ENCODE measurements at places on chromosomes 3 and 15. TPM values are rescaled to one million over a fixed set of nuclear protein-coding genes. Genes with fewer than 3 reads are reported as not detected.

AGTR1 gene
- not detected for total RNA-seq

SCAANT1 gene
- not detected for total RNA-seq

CHRNB4 gene
- not detected for total RNA-seq

ITIH3 gene
- total RNA-seq, result not detected

ADAMTS9 gene
- not detected for total RNA-seq

NAALADL2 gene
- not detected for total RNA-seq

RYR3 gene
- 0.05 TPM for total RNA-seq

DNA sequence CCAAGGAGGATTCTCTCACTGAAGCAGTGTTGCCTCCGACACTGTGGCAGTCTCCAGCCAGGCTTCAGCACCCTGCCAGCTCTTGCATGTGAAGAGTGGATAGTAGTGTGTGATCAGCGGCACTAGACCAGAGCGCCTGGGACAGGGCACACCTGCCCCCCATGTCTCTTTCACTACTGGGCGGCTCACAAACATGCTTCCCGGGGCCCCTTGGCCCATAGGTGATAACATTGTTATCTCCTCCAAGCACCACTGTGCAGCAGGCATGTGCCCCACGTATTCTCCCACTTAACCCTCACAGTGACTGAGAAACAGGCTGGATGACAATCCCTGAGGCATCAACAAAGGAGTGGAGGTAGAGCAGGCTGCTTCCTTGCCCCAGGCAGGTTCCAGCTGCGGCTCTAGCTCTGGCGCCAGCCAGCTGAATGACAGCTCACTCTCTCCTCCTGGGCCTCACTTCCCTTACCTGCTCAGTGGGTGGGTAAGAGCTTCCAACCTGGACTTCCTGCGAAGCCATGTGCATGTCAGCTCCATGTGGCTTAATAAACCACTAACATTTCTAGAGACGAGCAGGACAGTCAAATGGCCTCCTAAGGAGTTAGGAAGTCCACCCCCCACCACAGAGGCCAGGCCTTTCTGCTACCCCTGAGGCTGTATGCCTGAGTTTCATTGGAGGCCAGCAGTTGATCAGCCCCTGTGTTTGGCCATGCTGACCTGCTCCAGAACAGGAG is 37.8 kb downstream of the KLF13 start:
- H3K36me3 ChIP-seq, result peaks cover 29% of the 10 kb centered on the region
- peak overlapping the region; percentile 100 for H3K27ac ChIP-seq
- peaks cover 91% of the 10 kb centered on the region for H3K4me1 ChIP-seq
- H3K4me3 ChIP-seq, result peak overlapping the region; percentile 63

DNA sequence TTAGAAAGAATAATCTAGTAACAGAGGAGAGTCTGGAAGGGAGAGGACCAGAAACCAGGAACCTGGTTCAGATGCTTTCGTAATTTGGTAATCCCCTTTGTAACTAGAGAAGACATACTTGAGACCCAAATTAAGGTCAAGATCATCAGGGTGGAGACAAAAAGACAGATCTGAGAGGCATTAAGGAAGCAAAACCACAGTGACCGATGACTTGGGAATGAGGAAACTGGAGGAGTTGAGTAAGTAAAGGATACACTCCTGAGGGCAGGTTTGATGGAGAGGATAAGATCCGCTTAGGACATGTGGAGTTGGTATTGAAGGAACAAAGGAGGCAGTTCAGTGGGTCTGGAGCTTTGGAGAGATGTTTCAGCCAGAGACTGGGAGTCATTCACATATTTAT is 23.6 kb upstream of the BCL2A1 start:
- no peak overlapping the region for H3K27ac ChIP-seq
- peaks cover 5% of the 10 kb centered on the region for H3K4me1 ChIP-seq
- H3K4me3 ChIP-seq, result no peak overlapping the region
- no peaks in the 10 kb centered on the region for H3K36me3 ChIP-seq
- peaks cover 4% of the 10 kb centered on the region for H3K27me3 ChIP-seq

DNA sequence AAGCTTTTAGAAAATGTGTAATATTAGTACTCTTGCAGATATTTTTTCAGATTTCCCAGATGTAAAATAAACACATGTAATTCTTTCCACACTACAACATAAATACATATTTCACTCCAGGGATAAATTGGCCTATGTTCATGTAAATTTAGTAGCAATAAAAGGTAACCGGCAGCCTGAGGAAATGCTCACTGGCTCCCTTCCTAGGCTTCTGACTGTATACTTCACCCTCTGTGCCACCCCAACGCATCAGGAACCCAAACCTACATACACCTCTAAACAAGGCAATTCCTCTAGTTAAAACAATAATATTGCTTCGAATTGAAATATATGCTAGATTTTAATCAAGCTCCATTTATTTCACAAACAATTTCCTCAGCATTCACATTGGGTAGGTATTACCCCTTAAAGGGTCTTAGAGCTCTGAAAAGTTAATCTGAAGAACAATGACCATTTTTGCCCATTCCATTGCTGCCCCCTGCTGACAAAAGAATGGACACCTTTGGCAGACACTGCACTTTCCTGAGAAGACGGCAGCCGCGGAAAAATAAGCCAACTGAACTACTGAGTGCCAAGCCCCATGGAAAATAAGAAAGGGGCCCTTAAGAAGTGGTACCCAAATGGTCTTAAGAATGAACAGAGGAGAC is 212.5 kb downstream of the OSBPL10 start:
- DNase-seq, result peak; percentile 36
- H3K36me3 ChIP-seq, result no peaks in the 10 kb centered on the region
- H3K4me3 ChIP-seq, result no peak overlapping the region
- H3K27me3 ChIP-seq, result no peaks in the 10 kb centered on the region
- peak overlapping the region; percentile 33 for H3K27ac ChIP-seq

GRCh38 chr3:46414739-46415138 is 7.7 kb downstream of the CCRL2 start:
- no peak overlapping the region for H3K4me3 ChIP-seq
- no peak overlapping the region for H3K27ac ChIP-seq
- DNase-seq, result no peak
- no peaks in the 10 kb centered on the region for H3K36me3 ChIP-seq
- H3K27me3 ChIP-seq, result peaks cover 18% of the 10 kb centered on the region

DNA sequence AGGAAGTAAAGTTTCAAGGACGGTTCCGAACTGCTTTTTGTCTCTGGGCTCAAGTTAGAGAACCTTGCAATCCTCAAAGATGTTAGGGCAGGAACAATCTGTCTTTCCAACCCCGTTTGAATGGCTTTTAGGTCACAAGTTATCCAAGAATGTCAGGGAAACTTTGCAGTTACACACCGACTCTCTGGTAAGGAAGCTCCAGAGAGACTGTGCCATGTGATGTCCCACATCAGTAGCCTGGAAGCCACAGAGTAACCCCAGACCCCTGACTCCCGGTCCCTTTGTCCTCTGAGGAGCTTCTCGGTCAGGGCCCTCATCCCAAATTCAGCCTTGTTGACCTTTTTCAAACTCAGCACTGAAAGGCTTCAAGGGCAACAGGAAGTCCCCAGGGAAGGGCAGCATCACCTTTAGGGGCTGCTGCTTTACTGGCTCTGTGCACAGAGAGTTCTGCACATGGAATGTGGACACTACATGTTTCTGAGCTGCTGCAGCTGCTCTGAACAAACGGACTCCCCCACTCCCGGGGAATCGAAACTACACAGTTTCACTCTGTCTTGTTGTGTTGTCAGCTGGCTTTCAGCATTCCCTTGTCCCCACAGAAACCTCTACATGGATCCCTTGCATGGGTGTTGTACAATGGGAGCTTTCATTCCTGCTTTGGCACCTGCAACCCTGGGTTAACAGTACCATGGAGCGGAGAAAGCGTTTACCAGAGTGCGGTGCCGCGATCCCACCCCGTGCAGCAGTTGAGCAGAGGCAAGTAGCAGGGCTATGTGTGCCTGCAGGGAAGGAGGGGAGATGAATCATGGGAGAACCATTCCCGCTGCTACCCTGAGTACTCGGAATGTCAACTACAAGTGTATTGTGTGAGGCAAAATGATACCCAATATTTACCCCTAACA is 408.2 kb upstream of the THBS1 start:
- H3K27ac ChIP-seq, result no peak overlapping the region
- H3K4me1 ChIP-seq, result peaks cover 4% of the 10 kb centered on the region
- no peaks in the 10 kb centered on the region for H3K36me3 ChIP-seq
- H3K27me3 ChIP-seq, result peaks cover 23% of the 10 kb centered on the region
- DNase-seq, result no peak

DNA sequence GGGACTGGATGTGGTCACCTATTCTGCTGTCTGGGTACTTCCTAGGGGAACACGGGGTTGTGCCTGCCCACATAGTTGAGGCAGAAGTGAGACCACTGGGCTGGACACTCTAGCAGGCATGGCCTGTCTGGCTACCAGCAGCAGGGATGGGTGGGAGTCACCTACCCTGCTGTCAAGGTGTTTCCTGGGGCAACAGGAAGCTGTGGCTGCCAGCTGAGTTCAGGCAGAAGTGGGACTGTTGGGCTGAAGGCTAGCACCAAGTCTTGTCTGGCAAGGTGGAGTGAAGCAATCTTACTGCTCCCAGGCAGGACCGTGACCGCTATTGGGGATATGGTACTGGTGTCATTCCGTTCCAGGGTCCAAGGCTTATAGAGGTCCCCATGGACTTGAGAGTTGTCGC is 20.3 kb upstream of the ZDHHC23 start:
- DNase-seq, result no peak
- peaks cover 4% of the 10 kb centered on the region for H3K27me3 ChIP-seq
- H3K4me3 ChIP-seq, result no peak overlapping the region
- H3K36me3 ChIP-seq, result no peaks in the 10 kb centered on the region

Data from activated T-helper 2 cell treated with anti-CD3 and anti-CD28 coated beads, Interferon-gamma antibody, Interleukin-2, Interleukin-4, amounts not matched to agents 10 μg/mL and 5 μg/mL and 100 μg/mL, durations not matched to agents 14 hours and 24 hours and 36 hours (primary cell).